ENCODE measurements at places on chromosomes 7 and 10.

DNA sequence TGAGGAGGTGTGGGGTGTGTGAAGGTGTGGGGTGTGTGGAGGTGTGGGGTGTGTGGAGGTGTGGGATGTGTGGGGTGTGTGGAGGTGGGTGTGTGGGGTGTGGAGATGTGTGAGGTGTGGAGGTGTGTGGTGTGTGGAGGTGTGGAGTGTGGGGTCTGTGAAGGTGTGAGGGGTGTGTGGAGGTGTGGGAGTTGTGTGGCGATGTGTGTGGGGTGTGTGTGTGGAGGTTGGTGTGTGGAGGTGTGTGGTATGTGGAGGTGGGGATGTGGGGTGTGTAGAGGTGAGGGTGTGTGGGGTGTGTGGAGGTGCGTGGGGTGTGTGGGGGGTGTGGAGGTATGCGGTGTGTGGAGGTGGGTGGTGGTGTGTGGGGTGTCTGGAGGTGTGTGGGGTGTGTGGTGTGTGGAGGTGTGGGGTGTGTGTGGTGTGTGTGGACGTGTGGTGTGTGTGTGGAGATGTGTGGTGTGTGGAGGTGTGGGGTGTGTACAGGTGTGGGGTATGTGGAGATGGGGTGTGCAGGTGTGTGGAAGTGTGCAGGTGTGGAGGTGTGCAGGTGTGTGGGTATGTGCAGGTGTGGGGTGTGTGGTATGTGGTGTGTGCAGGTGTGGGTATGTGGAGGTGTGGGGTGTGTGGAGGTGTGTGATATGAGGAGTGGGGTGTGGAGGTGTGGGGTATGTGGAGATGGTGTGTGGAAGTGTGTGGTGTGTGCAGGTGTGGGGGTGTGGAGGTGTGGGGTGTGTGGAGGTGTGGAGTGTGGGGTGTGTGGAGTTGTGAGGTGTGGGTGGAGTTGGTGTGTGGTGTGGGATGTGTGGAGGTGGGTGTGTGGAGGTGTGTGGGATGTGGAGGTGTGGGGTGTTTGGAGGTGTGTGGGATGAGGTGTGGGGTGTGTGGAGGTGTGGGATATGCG, 34.5 kb downstream of the SPDYE17 start:
- no peak for DNase-seq

GRCh38 chr7:17084166-17084475, 202.3 kb upstream of the AGR3 start:
- no peak for DNase-seq

- no peak for DNase-seq
Observed at GRCh38 chr10:21732067-21732772, 198.2 kb downstream of the MLLT10 start.

DNA sequence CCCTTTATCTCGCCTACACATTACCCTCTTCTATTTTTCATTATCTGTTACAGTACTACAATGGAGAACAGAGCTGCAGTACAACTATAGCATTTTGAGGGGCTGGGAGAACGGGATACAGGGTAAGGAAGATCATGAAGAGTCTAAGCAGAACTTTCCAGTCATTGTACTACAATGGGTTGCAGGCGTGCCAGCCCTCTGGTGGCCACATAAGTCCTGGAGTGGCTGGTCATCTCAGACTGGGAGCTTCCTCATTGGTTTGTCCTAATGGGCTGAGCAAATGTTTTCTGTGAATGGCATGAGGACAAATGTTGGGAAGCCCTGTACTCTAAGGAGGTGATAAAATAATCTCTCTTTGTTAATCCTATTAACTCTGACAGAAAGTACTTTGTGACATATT, 33.0 kb downstream of the TMEM106B start:
- no peak for DNase-seq

GRCh38 chr10:21406595-21407193, 118.8 kb downstream of the SKIDA1 start:
- no peak for DNase-seq

DNA sequence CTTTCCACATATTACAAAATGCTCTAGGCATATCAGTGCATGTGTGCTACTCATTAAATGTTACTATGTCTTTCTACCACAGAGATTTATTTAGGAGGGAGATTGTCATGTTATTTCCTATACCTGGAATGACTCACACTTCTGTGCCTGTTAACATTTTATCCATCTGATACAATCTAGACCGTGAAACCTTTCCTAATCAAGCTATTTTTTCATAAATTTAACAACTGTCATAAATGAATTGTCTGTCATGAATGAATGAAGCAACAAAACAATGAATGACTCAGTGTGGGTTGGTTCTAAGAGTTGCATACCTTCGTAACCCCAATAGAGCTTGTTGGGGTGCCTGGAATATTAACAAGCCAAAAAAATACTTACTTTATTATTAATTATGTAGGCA, 554.3 kb downstream of the GRM8 start:
- DNase-seq: no peak

DNA sequence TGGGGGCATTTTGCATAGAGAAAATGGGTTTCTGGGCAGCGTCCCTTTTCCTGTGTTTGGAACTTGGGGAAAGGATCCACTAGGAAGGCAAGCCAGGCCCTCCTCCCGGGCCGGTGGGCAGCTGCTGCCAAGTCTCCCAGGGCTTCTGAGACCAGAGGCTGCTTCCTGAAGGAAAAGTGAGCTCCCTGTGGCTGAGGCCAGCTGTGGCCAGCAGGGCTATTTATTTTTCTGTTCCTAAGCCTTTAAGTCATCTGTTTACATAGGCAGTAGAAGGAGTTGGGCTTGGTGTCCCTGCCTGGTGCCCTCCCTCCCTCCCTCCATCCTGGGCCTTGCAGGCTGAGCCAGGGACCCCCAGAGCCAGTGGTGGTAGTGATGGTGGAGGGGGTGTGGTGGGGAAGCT, 70.5 kb upstream of the COL13A1 start:
- no peak for DNase-seq

- DNase-seq: no peak
Observed at GRCh38 chr7:86823769-86824168, 180.1 kb downstream of the GRM3 start.

DNA sequence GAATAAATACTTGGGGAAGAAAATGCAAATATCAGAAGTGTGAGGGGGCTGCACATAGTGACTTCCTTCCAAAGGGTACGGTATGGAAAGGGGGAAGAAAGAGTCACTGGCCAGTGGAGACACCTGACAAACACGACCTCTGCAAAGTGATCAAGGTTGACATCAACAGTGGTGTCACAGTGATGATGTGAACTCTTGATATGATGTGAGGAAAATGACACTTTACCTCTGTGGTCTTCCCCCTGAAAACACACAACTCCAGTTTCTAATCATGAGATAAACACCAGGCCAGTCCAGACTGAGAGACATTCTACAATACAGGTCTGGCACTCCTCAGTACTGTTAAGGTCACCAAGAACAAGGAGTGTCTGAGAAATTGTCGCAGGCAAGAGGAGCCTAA, 169.7 kb downstream of the BUB3 start:
- DNase-seq: no peak

DNA sequence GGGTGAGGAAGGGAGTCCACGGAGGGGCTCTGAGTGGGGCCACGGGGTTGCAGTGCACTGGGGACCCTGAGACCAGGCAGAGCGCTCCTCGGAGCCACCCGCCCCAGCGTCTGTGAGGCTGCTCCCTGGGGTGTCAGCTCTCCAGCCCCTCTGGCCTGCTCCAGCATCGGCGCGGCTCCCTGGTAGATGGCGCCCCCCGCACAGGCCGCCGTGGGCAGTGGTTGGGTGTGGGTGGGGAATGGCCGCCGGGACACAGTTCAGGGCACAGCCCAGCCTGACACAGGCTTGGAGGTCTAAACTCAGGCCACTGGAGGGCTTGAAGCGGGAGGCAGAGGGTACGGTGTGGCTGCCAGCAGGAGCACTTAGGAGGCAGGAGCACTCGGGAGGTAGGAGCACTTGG, 222.6 kb upstream of the PPP2R2D start:
- DNase-seq: no peak

GRCh38 chr10:43229208-43230061, 37.4 kb downstream of the RASGEF1A start:
- no peak for DNase-seq

GRCh38 chr7:94525923-94526322, 16.3 kb downstream of the CASD1 start:
- DNase-seq: no peak

DNA sequence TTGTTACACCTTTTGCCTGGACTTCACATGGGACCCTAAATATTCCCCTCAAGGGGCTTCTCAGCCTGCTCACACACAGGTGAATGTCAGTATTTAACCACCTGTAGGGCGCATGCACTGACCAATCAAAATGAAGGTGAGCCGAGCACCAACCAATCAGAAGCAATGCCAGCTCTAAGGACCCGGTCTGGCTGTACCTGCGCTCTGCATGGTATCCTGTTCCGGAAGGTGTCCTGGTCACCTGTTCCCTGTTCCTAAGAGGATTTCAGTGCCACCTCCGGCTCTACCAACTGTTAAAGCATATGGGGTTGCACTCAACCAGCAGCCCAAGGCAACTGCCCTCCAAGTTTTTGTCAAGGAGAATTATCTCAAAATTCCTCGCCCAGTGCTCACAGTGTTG, 18.4 kb upstream of the CALN1 start:
- DNase-seq: no peak

GRCh38 chr10:88881922-88882645, 2.0 kb downstream of the STAMBPL1 start:
- DNase-seq: no peak

Data from cortex of kidney (tissue), 1 donor.